ENCODE measurements at places on chromosomes 12 and 14.

- no peak for DNase-seq
These were observed 287.5 kb upstream of the LMO3 start for GRCh38 chr12:16893426-16893825.

- no peak for DNase-seq
These were observed 82.7 kb downstream of the KTN1 start for GRCh38 chr14:55662752-55663151.

- DNase-seq = no peak
These were observed 24.1 kb upstream of the PLEKHG3 start for GRCh38 chr14:64680013-64680713.

DNA sequence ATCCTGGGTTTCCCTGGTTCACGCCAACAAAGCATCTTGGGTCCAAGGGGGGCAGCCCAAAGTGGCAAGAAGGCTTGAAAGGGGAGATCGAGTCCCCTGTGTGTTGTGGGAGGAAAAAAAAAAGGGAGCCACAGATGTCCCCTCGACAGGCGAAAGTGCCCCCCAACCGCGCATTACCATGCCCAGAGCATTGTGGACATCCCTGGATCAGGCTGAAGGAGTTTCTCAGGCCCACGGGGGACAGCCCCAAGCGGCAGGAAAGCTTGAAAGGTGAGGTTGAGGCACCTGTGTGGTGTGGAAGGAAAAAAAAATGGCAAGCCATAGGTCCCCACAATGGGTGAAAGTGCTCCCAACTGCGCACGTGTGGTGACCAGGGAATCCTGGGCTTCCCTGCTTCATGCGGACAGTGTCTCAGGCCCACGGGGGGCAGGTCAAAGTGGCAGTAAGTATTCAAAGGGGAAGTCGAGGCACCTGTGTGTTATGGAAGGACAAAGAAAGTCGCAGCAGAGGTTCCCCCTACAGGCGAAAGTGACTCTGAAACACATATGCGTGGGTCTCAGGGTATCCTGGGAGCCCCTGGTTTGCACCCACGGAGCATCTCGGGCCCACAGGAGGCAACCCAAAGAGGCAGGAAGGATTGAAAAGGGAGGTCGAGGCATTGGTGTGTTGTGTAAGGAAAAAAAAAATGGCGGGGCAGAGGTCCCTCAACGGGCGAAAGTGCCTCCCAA, 580.1 kb downstream of the ALG10 start:
- no peak for DNase-seq

DNA sequence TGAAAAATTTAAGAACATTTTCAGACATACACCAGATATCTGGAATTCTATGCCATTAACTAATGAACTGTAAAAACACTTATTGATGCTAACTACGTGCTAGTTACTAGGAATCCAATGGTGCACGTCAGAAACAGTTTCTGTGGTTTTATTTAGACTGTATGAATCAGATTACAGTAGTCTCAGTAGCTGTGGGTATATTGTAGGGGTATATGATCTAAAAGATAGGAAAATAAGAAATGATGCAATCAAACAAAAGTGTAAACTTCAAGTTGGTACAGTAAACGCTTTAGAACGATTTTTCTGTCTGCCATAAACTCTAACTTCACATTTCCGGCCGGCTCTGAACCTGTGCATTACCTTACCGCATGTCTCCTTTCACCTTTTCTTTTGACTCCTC, 2.3 kb downstream of the ABCC9 start:
- DNase-seq = no peak

DNA sequence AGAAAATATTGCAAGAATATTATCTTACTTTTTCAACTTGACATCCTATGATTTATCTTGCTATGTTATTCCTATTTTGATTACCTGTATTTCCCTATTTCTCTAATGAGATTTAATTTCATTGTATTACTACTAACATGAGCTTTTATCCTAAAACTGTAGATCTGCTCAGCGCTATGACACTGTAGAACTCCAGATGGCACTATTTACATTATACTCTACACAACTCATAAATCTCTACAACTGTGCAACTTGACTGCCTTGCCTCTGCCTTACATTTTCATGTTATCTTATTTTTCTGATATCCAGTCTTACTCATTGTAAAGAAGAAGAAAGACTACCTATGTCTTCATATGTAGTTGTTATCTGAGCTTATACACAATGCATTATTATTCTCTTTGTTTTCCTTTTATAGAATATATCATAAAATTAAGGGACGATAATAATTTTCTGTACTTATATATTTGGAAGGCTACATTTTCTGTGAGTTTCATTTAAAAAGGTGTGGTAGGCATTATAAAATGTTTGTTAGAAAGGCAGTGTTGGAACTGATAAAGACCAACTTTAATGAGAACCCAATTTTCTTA, 24.1 kb downstream of the NUP37 start:
- DNase-seq = no peak

DNA sequence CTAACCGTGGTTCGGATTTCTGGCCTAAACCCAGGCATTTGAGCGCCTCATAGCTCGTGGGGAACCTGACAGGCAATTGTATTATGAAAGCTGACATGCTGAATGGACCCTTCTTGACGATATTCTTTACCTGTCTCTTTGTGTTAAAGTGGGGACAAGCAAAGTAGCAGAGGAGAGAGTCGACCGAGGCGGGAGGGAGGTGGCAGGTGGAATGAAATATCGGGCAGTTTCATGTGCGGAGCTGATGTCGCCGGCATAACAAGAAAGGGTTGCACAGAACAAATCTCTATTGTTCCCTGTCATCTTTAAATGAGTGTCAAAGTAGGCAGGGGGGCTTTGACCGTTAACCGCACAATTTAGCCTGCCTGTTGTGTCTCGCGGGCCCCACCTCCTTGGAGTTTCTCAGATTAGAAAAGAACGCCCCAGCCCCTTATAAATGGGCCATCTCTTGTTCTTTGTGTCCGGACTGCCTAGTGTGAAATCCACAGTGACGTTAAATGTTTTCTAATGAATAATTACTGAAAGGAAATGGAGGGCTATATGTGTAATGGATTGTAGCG, 11.5 kb downstream of the MYO1H start:
- DNase-seq = no peak

- no peak for DNase-seq
These were observed 66.1 kb upstream of the ZDHHC17 start for GRCh38 chr12:76697849-76698248.

DNA sequence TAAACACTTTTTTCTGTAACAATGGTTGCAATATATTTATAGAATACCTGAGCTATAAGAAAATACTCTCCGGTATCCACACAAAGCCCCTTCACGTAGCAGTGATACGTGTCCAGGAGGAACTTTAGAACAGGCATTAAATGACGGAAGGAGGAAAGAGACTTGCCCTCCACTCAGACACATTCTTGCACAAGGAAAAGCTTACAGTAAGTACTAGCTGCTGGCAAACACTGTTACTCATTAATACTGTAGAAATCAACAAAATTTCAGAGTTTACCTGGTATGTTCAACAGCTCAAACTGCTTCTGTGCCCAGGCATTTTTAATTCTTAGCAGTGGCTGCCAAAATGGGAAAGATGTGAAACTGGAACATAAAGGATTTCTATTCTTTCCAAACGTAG, 41.7 kb downstream of the PRKD1 start:
- no peak for DNase-seq

DNA sequence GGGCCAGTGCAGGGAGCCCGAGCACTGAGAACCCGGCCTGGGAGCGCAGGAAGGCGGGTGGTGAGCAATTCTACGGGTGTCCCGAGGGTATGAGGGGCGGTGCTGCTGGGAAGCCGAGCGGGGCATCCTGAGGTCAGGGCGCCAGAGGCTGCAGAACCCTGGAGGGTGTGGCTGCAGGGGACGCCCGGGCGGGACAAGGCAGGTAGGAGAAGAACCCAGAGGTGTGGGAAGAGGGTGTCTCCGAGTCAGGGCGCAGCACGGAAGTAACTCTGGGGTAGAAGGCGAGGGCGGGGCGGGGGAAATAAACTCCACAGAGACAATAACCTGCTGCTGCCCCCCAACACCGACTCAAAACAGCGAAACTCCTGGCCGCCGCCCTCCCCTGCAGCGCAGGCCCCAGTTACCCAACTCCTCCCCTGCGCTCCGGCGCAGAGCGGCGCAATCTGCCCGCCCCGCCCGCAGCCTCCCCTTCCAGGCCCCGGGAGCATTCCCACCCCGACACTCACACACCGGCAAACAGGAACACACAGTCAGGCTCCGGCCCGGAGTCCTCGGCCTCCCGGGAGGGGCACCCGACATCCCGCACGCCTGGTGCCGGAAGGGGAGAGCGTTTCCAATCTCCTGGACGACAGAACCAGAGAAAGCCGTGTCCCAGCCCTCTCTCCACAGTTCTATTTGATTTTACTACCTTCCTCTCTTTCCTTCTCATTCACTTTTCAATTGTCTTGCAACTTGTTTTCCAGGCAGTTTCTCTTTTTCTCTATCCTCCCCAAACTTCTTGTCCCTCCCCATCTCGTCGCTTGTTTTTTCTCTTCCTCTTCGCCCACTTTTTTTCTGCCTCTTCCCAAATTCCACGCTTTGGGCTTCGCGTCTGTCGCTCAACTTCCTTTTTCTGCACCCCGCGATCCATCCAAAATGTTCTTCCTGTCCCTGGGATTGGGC, 2.4 kb downstream of the HRK start:
- peak; percentile 78 for DNase-seq

DNA sequence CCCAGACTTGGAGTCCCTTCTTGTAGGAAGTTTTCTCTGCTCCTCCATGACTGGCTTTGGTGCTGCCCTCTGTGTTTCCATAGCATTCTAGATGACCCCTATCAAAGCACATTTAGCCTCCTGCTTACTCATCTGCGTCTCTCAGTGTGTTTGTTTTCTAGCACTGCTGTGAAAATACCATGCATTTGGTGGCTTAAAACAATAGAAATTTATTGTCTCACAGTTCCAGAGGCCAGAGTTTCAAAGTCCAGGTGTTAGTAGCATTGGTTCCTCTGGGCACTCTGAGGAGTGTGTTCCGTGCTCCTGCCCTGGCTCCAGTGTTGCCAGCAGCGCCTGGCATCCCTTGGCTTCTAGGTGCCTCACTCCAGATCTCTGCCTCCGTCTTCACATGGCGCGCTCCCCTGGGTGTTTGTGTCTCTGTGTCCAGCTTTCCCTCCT, 86.1 kb downstream of the CACNA1C start:
- DNase-seq = no peak
